Esophagus muscularis mucosa (tissue), 4 donors: ENCODE measurements at places on chromosomes 6 and 20.
A peak's percentile ranks its signal among the peaks of the same experiment; 100 is the strongest.

DNA sequence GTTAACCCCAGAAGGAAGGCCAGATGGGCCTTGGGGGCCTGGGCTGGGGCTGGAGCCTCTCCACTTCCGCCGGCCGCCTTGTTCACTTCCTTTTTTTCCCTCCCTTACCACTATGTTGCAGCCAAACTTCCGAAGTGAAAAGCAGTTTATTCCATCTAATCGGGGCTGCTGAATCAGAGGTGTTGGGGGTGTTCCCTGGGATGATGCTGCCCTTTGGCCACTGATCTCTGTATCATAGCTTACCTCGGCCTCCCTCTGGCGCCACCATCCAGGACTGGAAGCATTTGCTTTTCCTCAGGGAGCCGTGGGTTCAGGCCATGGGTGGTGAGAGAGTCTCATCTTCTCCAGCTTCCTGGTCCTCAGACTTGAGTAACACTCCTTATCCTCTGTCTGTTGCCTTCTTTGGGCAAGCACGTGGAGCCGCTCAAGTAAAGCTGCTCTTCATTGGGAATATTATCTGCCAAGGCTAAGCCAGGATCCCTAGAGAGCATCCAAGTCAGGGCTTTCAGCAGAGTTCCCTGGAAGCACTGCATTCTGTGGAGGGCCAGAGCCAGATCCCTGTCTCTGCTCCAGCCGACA lies 39.6 kb downstream of the SLX4IP start:
- DNase-seq = no peak

DNA sequence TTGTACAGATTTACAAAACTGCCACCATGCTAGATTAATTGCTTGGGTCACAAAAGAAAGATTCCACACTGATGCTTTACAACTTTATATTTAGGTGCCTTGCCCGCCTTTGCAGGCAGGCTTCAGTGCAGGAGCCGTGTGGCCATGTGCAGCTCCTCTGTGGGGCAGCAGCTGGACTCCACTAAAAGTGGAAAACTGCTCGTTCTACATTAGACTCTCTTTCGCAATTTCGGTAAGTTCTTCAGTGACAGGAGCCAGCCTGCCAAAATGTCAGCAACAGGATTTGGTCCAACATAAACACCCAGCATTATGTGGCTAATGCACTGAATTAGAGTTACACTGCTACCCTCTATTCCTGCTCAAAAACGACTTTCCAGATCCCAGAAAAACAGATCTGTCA lies 174.4 kb upstream of the KCNK16 start:
- DNase-seq = no peak

- no peak for DNase-seq
These were observed 531.5 kb downstream of the COL12A1 start for GRCh38 chr6:74674377-74674776.

DNA sequence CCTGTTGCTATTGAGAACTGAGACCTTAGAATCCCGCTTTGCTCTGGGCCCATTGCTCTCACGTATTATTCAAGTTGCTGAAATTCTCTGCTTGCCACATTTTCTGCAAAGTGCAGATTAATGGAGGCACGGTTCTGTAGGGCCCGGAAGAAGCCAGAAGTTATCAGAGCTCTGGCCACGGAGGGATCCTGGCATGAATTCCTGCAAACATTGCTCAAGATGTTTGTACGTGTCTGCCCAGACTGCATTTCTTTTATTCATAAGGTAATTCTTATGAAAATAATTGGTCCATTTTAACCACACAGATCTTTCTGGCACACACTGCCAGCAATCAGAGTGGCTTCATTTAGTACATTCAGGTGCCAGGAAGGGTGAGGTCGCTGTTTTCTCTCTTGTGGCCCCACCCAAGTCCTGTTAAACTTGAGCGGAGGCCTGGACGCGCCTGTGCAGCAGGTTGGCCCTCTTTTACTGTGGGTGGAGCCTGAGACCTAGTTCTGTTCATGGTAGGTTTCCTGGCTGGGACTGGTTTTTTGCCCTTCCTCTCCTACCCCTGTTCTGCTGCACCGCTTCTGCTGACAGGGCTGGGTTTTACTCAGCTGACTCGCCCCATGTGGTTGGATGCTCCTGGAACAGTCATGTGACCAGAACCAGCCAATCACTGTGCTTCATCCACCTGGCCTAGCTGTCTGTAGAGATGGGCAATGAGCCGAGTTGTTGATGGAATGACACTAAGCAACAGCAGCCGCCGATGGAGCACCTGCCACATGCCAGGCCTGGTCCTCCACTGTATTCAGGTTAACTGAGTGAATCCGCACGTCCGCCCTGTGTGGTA lies 230.2 kb downstream of the CDH4 start:
- no peak for DNase-seq

GRCh38 chr6:40735121-40735520 lies 148.0 kb upstream of the LRFN2 start:
- no peak for DNase-seq

DNA sequence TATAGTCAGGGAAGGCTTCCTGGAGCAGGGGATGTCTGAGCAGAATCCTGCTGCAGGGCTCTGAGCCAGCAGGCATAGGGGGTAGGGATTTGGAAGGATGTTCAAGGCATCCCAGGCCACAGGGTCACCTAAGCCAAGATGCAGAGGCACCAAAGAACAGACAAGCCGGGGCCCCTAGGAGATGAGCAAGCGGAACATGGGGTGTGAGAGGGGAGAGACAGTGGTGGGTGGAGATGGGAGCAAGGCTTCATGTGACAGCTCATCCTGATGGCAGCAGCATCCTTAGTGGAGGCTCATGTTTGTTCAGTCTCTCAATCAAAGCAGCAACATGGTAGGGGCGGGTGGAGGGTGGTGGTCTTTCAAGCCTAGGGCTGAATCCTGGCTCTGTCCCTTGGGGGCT lies 29.8 kb upstream of the TCP11 start:
- DNase-seq = no peak

DNA sequence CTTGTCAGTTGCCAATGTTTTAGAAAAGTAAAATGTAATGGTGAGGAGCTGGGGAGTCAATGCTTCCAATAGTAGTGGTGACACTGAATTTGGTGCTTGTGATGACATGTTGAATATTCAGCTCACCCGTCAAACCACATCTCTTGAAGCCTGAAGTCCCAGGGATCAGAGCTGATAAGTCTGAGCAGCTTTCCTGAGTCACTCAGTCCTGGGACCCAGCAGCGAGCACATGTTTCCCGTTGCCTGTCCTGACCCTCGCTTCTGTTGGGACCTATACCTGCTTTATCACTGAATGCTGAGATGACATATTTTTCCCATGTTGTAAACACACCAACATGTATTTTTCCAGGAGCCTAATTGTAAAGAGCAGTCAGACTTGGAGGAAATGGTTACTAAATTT lies 693.6 kb downstream of the QKI start:
- DNase-seq = no peak

GRCh38 chr6:56815436-56815835 lies 139.5 kb upstream of the BEND6 start:
- DNase-seq = no peak

GRCh38 chr6:9518431-9518830 lies 896.4 kb downstream of the TFAP2A start:
- DNase-seq = no peak

DNA sequence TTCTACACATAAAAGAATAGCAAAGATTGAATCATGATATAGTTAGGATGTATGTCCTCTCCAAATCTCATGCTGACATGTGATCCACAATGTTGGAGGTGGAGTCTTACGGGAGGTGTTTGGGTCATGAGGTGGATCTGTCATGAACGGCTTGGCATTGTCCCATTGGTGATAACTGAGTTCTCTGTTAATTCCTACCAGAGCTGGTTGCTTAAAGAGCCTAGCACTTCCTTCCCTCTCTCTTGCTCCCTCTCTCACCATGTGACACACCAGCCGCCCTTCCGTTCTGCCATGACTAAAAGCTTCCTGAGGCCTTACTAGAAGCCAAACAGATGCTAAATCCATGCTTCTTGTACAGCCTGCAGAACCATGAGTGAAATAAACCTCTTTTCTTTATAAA lies 8.3 kb downstream of the TNFRSF21 start:
- DNase-seq = peak; percentile 86

GRCh38 chr6:17454316-17455005 lies 61.1 kb downstream of the CAP2 start:
- DNase-seq = no peak

DNA sequence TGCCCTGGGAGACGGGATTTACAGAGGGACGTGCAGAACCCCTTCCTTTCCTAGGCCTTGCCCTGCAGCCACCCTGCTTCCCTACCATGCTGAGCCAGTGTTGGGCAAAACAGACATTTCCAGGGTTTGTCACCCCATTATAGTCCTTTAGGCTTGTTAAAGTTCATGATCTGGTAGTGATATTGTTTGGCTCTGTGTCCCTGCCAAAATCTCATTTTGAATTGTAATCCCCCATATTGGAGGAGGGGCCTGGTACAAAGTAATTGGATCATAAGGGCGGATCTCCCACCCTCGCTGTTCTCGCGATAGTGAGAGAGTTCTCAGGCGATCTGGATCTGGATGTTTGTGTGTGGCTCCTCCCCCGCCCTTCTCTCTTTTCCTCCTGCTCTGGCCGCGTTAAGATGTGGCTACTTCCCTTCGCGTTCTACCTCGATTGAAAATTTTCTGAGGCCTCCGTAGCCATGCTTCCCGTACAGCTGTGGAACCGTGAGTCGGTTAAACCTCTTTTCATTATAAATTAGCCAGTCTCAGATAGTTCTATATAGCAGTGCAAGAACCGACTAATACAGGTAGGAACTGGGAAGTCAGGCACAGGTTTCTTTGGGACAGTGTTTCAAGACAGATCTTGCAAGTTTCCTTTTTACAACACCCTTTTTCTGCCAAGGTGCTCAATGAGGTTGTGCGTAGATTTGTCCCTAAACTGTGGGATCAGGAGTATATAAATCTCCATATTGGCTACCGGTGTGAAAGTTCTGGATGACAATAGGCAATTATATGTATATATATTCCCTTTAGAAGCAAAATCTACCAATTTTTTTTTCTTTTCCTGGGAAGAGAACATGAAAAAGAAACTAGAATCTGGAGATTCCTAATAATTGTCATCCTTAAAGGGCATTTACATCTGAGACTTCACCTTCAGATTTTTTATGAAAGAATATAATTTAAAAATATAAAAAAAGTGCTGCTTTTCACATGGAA lies 152.1 kb downstream of the SAMD5 start:
- DNase-seq = no peak

GRCh38 chr6:131281471-131282270 lies 146.4 kb downstream of the AKAP7 start:
- DNase-seq = no peak

DNA sequence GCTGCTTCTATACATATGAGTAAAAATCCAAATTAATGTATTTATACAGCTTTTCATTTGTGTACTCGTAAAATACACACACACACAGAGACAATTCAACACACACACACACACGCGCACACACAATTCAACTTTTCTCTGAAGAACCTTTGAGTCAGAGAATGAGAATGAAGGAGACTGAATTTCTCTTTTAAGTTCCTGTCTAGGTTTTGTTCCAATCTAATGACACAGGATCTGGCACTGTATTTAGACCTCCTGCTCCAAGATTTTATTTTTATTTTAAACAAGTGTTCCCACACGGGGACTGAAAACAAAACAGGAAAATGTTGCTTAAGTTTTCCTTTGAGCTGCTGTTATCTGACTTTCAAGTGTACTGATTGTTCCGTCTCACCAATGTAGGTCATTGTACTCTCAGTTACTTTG lies 250.8 kb downstream of the LAMA2 start:
- DNase-seq = no peak

- no peak for DNase-seq
These were observed 127.7 kb downstream of the PDSS2 start for GRCh38 chr6:107331409-107332386.

GRCh38 chr6:15290962-15291704 lies 45.3 kb downstream of the JARID2 start:
- no peak for DNase-seq

DNA sequence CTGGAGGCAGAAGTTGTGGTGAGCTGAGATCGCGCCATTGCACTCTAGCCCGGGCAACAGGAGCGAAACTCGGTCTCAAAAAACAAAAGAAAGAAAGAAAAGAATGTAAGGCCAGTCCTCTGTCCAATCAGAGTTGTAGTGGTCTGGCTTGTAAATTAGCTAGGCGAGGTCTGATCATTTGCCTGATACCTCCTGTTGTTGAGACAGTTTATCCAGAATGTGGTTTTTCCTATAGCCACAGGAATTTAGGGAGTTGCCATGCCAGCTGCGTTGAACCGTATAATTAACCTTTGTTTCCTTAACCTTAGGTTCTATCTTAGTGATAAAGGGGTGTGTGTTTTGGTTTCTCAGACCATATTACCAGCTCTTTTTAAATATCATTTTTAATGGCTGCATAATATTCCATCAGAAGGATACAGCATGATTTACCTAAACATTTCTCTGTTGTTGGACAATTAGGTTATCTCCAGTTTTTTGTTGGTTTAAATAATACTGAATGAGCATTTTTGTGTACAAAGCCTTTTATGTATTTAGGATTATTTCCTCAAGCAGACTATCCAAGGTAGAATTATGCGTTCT lies 11.7 kb upstream of the PPARD start:
- no peak for DNase-seq

GRCh38 chr6:35087361-35088280 lies 53.5 kb downstream of the TCP11 start:
- DNase-seq = no peak

GRCh38 chr6:136956590-136957544 lies 34.8 kb downstream of the SLC35D3 start:
- DNase-seq = no peak

DNA sequence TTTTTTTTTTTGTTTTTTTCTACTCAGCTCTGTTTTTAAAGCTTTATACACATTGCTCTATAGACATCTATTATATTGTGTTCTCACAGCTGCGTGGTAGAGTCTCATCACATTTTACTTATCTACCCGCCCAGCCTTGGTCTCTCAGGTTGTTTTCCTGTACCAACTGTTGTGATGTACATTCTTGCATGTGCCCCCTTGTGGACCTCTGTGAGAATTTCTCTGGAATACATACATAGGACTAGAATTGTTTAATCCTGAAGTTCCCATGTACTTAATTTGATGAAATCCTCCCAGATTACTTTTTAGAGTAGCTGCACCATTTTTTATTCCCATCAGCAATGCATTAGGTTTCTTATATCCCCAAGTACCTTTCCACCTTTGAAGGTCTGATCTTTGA lies 40.4 kb upstream of the TINAG start:
- no peak for DNase-seq

DNA sequence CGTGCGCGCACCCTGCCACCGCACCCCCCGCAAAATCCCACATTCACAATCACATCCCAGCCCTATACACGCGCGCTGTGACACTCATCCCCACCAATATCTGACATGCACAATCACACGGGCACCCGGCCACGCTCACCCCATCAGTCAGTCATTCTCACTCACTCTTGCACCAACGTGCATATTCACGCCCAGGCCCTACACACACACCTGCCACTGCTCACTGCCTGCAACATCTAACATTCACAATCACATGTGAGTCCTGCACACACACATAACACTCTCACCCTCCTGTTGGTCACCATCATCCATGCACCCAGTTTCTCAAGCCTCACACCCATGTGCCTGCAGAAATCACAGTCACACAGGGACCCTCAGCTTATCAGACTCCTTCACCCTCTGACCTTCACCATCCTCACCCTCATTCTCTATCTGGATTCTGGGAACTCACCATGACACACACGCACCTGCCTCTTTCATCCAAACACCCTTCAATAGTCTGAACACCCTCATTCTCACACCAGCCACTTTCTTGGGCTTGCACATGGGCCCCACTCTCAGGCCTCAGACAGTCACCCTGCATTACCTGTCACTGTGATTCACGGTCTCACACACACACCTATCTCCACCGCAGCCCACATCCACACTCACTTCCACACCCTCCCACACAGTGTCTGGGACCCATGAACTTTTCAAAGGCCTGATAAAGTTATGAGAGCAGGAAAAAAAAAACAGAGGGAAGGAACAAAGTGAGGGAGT lies 748 bp upstream of the ATP9A start:
- no peak for DNase-seq
